ENCODE measurements at places on chromosomes 3 and 15.

DNA sequence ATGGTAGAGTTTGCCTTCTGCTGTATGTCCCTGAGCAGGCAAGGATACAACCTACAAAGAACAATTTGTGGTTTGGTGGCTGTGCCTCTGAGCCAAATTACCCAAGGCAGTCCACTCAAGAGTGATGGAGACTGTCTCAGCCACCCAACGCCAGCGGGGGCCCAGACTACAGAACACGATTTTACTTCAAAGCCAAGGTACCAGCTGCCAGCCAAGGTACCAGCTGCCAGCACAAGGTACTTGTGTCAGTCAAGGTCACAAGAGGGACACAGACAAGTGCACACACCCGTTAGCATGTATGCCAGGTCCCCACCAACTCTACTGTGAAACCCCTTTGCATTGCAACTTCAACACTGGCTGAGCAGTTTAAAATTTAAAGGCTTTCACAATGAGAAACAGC is 23.5 kb downstream of the COLQ start:
- no peak for DNase-seq

- DNase-seq: no peak
Observed at GRCh38 chr3:177646749-177647148, 449.5 kb upstream of the TBL1XR1 start.

GRCh38 chr15:42921342-42921731 is 759 bp upstream of the TTBK2 start:
- no peak for DNase-seq

GRCh38 chr15:50458348-50459112 is 34.3 kb downstream of the USP8 start:
- no peak for DNase-seq

- DNase-seq: no peak
Observed at GRCh38 chr15:58474741-58475323, 43.0 kb downstream of the LIPC start.

- no peak for DNase-seq
Observed at GRCh38 chr15:26049900-26050657, 187.0 kb upstream of the ATP10A start.

GRCh38 chr3:133491481-133492059 is 81.9 kb upstream of the CDV3 start:
- no peak for DNase-seq

DNA sequence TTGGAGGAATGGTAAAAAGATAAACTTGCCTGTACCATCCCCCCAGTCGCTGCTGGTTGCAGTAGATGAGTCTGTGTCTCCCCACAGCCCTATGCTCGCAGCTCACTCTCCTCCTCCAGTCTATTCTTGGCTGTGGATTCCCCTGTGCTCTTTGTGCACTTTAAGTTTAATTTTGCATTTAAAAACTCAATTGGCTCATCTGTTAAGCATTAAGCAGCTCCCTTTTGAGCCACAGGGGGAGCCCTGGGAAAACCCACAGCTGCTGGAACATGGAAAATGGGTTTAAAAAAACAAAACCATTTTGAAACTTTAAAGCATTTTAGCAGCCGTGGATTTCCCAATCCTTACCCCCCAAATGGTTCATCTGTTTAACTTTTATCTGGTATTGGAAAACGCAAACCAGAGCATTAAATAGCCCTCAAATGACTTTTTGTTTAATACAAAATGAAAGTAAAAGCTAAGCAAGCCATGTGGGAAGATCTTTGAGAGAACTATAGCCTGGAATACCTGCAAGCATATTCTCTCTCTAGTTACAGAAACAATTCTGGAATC is 536.9 kb downstream of the ZIC1 start:
- no peak for DNase-seq

All from cerebellar nuclear complex (tissue), 1 donor.